ENCODE measurements at places on chromosomes 16 and 17. TPM values are rescaled to one million over a fixed set of nuclear protein-coding genes. Genes with fewer than 3 reads are reported as not detected.
A peak's percentile ranks its signal among the peaks of the same experiment; 100 is the strongest.

Gene TMEM235
- 0.96 TPM for total RNA-seq

Gene INCA1
- 2.9 TPM for total RNA-seq

Gene CDRT15
- not detected for total RNA-seq

DNA sequence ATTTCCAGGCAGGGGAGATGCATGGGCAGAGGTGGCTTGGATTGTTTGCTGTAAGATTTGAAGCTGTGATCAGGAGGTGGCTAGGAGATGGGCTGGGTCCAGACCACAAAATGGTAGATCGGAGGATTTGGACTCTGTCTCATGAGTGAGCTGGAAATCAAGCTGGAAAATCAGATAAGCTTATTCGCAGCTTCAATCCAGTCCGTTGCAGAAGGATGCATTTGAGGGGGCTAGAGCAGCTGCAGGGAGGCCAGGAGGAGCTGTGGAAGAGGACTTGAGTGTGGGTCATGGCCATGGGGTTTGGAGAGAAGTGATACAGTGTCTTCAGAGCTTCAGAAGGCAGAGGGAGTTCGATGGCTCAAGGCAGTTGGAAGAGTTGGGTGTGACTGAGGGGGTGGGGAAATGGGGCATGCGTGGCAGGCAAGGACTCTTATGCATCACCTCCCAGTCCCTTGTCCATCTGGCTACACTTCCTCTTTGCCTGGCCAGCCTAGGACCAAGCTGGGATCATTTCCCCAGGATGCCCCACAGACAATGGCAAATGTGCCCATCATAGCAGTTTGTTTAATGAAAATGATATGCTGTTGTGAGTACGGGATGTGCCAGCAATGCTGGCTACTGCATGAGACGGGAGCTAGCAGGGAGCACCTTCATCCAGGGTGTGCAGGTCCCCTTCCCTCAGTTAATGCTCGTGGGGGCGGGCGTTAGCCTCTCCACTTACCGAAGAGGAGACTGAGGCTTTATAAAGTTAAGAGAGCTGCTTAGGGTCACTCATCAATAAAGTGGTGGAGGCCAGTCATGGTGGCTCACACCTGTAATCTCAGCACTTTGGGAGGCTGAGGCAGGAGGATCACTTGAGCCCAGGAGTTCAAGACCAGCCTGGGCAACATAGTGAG is 20.6 kb downstream of the QPRT start:
- DNase-seq: no peak

DNA sequence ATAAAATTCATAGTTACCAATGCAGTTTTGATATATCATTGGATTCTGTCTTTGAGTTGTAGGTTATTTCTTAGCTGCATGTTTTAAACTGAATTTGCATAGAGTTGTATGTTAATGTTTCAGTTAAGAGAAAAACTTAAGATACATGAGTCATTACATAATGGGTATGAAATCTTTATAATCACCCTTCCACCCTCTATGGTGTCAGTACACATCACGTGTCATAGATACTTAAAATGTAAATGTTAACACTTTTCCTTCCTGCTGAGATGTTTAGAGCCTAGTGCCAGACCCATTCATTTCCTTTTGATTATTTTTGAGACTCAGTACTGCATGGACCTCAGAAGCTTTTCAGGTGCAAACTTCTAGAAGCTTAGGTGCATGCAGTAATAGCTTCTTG is 20.5 kb downstream of the ZNF207 start:
- no peak for DNase-seq

- no peak for DNase-seq
Observed at GRCh38 chr16:67560827-67561342, 1.4 kb upstream of the CTCF start.

- DNase-seq: no peak
Observed at GRCh38 chr17:73362697-73363096, 50.9 kb upstream of the CDC42EP4 start.

GRCh38 chr16:84810518-84811273 is 9.1 kb upstream of the CRISPLD2 start:
- no peak for DNase-seq

DNA sequence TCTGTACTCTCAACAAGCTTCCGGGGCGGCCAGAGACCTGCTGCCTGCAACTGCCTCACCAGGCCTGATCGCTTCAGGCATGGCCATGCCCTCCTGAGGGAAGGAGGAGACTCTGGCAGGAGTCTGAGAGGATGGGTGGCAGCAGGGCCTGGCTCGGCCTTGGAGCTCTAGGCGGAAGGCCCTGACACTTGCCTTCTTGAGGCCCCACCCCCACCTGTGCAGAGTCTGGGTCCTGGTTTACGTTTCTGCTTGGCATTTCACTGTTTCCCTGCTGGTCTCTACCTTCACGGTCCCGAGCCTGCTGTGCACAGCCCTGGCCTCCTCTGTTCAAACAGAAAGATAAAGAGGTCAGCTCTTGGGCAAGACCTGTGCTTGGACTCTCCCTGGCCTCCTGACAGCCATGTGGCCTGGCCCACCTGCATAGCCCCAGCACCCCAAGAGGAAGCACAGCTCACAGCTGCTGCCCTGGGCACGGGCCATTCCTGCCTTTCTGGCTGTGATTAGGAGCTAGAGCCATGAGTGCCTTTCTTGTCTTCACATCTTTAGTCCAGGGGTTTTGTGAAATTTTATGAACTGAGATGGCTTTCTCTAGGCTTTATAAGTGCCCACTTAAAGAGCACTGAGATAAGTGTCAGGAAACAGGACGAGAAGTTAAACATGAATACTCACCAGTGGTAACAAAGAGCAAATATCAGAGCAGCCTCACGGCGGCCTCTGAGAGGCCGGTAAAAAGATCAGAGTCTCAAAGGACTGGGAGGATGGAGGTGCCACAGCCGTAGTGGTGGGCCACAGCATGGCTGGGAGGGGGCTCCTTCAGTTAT is 25.6 kb upstream of the MTSS2 start:
- peak; percentile 76 for DNase-seq

DNA sequence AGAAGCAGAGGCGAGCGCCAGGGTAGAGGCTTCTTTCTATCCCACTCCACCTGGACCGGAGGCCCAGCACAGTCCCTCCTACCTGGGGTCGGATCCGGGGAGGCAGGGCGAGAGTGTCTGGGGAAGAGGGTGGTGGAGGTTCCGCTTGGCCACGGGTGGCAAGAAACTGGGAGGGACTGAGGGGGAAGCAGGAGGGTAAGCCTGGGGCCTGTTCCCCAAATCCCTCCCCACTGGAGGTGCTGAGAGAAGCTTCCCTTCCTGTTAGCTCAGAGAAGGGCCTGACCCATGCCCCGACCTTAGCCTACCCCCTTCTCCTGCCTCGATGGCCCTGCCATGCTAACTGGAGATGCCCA is 1.8 kb upstream of the TPPP3 start:
- DNase-seq: no peak

DNA sequence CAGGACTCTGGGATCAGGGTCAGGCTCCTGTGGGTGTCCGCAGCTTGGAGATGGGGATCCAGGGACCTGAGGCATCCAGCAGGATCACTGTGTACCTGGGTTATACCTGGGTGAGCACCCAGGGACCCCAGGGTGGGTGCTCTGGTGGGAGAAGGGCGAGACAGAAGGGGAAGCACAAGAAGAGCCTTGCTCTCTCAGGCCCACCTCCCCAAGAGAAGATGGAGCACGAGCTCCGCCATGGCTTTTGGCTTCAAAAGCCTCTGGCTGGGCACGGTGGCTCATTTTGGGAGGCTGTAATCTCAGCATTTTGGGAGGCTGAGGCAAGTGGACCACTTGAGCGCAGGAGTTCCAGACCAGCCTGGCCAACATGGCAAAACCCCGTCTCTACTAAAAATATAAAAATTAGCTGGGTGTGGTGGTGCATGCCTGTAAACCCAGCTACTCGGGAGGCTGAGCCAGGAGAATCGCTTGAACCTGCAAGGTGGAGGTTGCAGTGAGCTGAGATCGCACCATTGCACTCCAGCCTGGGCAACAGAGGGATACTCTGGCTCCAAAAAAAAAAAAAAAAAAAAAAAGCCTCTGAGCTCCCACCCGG is 8.9 kb downstream of the DRC7 start:
- DNase-seq: no peak

Measured in umbilical cord (tissue), 2 donors.